NCI-H1436 (cell line): ENCODE measurements at places on chromosomes 2 and 18.

- DNase-seq, result no peak
These were observed 49.4 kb upstream of the MCFD2 start for GRCh38 chr2:46964835-46965560.

DNA sequence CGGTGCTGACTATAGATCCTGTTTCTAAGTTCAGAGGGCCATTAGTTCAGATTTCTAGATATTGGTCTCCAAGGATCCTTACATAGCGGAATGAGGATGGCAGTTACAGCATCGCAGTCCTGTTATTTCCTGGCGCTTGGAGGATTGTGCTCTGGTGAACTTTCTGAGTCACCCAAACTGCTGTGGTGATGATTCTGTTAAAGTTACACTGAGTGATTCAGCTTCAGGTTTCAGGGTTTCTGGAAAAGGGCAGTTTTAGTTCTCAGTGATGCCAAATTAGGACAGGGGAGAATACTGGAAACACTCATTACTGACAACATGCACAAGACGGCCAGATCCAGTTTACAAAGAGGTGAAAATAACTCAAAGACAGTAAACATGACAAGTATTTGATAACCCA is 52.1 kb upstream of the ANKRD62 start:
- no peak for DNase-seq

DNA sequence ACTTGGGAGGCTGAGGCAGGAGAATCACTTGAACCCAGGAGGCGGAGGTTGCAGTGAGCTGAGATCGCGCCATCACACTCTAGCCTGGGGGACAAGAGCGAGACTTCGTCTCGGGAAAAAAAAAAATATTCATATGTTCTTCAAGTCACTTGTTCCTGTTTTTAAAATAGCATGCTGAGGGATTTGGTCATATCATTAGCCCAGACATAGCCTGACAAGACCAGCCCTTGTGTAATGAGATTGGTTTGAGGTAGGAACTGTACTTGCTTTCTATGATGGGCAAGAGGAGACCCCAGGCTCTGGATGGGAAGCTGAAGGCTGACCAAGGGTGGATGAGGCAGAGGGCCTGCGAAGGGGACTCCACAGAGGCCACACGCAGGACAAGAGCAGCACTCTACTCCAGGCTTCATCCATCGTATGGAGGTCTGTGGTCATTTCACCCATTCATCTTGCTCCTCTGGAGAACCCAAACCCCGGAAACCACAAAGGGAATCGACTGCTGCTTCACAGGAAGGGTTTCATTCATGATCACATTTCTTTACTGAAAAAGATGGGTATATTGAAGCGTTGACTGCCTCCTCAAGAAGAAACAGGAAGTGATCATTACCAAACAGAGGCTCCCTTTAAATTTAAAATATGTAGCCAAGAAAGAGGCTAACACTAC is 87.1 kb upstream of the ZNF397 start:
- DNase-seq, result no peak

- DNase-seq, result no peak
These were observed 124.8 kb downstream of the SCG2 start for GRCh38 chr2:223477318-223477717.

GRCh38 chr18:75433098-75433497 is 5.6 kb upstream of the SMIM21 start:
- no peak for DNase-seq

DNA sequence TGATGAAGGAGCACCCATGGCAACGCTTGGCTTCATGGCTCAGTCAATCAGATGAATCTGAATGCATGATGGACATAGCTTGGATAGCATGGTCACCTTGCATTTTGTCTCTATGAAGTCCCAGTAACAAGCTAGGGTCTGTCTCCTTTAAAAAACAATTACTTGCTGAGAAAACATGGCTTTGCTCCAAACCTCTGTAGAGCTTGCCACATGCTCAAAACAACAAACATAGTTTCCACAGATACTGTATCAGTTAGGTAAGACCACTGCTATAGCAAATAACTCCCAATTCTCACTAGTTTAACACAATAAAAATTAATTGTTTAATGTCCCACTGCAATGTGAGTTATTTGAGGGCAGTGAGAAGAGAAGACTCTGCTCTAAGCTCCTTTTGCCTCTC is 401.0 kb downstream of the IRS1 start:
- no peak for DNase-seq

- DNase-seq, result no peak
These were observed 17.8 kb downstream of the MTCL1 start for GRCh38 chr18:8722946-8723820.
